ENCODE measurements at places on chromosomes 13 and 19.

DNA sequence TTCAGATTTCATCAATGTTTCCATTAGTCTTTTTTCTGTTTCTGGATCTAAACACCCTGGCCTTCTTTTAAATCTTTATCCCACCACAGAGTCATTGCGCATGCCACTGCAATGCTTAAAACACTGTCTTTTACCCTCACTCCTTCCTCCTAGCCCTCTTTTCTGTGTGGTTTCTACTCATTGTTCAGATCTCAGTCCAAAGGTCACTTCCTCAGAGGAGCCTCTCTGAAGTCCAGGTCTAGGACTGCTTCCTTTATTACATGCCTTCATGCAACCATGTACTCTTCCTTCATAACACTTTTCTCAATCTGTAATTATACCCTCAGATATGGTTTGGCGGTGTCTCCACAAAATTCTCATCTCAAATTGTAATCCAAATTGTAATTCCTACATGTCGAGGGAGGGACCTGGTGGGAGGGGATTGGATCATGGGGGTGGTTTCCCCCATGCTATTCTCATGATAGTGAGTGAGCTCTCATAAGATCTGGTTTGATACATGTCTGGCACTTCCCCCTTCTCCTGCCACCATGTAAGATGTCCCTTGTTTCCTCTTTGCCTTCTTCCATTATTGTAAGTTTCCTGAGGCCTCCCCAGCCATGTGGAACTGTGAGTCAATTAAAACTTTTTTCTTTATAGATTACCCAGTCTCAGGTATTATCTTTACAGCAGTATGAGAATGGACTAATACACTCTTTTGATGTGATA is 808.9 kb downstream of the DIAPH3 start:
- no peak for DNase-seq

DNA sequence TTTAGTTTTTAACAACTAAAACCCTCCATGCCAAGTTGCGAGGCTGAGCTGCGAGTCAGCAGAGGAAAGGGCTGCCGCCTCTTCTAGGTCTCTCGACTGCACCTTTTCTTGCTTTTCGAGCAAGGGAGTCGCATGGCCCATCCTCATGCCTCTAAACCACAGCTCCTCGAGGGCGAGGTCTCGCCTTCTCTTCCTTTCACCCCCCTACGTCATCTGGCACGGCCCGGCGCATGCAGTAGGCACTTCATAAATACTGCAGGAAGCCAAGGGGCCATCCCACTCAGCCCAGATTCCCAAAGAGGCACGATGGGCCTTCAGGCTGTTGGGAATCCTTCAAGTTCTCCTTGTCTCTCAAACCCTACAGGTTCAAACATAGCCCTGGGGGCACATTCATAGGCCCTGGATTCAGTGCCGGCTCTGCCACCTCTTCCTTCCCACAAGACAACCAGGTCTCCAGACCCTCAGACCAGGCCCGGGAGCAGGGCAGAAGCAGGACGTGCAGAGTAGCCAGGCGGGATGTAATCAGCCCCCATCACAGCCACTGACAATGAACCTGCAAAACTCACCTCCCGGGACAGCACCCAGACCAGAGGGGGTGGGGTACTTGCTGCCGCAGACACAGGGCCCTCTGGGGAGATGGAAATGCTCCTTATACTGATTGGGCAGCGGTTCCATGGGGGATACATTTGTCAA is 41.7 kb downstream of the GGACT start:
- DNase-seq, result no peak

GRCh38 chr13:97658556-97658955 is 224.6 kb downstream of the RAP2A start:
- no peak for DNase-seq

DNA sequence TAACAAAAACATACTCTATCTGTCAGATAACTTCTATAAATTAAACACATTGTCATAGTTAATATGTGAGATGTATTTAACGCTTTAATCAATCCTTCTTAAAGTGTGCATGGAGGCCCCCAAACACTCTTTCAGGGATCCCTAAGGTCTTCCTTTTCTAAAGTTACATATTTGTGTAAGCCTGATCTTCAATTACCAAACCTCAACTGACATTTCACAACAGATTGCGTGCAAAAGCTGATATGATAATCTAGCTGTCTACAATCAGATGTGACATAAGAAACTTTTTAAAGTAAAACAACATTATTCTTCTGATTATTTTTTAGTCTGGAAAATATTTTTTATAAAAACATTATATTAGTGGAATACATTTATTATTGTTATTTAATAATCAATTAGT is 1850.4 kb downstream of the OLFM4 start:
- no peak for DNase-seq

DNA sequence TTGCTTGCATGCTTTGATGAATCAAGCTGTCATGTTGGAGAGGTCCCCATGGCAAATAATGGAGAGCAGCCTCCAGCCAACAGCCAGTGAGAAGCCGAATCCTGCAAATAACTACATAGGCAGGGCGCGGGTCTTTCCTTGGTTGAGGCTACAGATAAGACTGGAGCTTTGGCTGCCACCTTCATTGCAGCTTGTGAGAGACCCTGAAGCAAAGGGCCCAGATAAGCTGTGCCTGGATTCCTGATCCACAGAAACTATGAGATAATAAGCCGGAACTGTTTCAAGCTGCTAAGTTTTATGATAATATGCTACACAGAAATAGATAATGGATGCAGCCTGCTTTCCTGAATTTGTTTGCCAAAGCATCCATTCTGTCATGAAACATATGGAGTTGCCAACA is 257.0 kb downstream of the HS6ST3 start:
- DNase-seq, result no peak
